GM10248 (cell line): ENCODE measurements at places on chromosomes 2 and 18.
A peak's percentile ranks its signal among the peaks of the same experiment; 100 is the strongest.

DNA sequence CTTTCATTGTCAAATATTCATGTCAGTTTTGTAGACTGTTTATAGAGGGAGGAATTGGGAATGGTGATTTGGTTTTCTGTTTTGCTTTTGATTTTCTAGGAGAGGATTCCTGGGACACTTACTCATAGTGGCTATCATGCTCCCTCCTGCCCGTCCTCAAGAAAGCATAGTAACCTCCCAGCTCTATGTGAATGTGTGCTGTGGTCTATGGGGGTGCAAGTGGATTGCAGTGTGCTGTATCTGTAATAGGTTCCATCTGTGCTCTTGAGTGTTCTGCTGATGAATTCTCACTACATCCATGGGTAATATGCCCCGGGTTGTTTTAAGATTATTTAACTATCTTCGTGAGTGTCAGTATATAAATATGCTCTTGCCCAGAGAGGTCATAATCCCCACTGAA lies 811.3 kb downstream of the CNTNAP5 start:
- no peak for DNase-seq

DNA sequence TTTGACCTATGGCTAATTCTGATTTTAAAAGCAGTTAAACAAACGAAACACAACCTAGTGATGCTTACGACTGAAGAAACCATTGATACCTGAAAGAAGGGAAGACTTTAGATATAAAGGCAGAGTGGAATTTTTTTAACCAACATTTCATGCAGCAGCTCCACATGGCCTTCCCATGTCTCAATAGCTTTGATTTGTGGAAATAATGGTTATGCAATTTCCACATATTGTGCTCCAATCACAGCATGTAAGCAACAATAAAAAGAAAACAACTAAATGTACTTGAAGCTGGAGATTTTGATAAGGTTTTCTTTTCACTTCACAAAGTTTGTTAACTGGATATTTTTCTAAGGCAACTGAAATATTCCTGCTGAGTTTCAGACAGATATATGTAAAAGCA lies 82.0 kb upstream of the SLC39A10 start:
- DNase-seq: no peak

DNA sequence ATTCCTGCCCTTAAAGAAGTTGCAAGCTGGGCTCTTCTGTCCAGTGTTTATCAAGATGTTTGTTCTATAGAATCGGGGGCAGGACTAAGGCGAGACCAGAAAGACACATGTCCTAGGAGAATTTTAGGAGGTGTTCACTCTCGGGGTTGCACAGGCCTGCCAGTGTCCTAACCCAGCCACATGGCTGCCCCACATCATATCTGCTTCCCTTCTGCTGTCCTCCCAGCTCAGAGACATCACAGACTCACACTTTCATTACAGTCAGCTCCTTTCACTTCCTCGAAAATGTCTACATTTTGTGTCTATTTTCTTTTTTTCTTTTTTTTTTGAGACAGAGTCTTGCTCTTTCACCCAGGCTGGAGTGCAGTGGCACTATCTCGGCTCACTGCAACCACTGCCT lies 10.7 kb upstream of the MRO start:
- peak; percentile 48 for DNase-seq

- no peak for DNase-seq
Observed at GRCh38 chr2:925309-925708, 25.3 kb upstream of the SNTG2 start.

DNA sequence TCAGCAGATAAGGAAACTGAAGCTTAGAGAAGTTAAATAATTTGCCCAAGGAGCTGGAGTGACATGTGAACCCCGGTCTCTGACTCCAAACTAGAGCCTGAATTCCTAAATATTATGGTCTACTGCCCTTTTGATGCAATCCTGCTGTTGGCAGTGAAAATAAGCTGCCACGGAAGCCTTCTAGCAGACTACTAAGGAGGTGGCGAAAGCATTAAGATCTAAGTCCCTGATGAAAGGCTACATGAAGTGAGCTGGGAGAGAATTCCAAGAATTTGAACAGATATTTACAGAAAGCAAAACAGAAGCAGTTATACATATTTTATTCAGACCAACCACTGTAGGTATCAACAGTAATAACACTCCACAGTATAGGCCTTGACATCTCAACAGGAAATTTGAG lies 28.1 kb downstream of the TRMT61B start:
- DNase-seq: no peak

GRCh38 chr2:217988014-217988839 lies 14.6 kb downstream of the TNS1 start:
- DNase-seq: peak; percentile 83

GRCh38 chr2:71611247-71611646 lies 157.9 kb downstream of the DYSF start:
- DNase-seq: no peak

- DNase-seq: peak; percentile 67
Observed at GRCh38 chr2:38465789-38466127, 88.7 kb upstream of the ATL2 start.

DNA sequence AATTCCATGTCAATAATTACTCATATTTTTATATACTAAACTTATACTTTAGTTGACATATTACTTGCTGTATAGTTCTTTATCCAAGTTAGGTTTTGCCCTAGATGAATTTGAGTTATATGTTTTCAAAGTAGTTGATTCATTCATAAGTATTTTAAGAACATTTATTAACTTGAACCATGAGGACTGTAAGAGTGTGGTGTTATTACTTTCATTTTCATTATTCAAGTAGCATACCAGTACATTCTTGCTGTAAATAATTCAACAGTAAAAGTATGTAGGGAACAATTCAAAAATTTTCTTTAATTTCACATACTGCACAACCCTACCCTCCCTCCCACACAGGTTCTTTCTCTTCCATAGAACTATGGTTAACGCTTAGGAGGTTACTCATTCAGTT lies 75.4 kb downstream of the ANKRD12 start:
- DNase-seq: no peak

DNA sequence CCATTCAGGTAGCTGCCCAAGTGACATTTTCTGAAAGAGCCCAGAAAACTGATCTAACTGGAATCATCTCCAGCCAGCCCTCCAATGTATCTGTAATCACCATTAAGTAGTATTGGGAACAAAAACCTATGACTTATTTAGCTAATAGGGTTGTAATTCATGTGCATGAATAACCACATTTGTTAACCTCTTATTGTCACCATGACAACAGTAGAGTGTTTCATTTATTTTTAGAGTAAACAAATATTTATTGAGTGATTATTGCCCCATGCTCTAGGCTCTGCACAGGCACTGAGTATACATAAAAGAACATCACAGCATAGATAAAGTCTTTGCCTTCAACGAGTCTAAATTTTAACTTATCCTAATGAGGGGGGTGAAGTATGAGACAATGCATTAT lies 265.4 kb upstream of the UBE2E3 start:
- no peak for DNase-seq

GRCh38 chr2:40341198-40341597 lies 110.7 kb downstream of the SLC8A1 start:
- no peak for DNase-seq

DNA sequence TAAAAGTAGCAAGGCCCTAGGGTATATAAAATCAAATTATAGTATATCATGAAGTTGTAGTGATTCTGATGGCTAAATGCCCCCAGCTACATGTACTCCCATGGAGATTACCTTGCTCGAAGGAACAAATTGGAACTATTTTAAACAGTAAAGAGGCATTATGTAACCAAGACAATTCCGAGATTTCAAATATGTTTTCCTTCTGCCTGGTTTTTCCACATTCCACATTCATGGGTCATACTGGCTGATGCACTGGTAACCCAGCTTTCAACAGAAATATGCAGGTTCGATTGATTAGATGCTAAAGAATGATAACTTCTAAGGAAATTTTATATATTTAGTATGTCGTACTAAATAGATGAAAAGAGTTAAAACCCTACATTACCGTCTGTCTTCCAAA lies 62.3 kb upstream of the MGAT4A start:
- no peak for DNase-seq

DNA sequence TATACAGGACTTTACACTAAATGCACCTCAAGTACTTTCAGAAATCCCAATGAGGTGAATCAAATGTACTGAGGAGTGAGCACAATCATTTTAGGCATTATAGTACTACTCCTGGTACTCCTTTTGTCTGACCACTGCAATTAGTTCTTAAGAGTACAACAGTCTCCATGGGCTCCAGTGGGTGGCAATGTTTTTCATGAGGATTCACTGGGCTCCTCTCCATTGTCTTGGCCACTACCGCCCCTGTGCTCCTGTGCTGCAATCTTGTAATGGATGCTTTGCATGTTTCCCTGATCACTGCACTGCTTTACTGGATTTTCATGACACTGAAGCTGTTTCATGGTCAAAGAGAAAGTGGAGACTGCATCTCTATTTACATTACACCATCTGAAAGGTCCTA lies 268.5 kb upstream of the ZSWIM2 start:
- DNase-seq: no peak

DNA sequence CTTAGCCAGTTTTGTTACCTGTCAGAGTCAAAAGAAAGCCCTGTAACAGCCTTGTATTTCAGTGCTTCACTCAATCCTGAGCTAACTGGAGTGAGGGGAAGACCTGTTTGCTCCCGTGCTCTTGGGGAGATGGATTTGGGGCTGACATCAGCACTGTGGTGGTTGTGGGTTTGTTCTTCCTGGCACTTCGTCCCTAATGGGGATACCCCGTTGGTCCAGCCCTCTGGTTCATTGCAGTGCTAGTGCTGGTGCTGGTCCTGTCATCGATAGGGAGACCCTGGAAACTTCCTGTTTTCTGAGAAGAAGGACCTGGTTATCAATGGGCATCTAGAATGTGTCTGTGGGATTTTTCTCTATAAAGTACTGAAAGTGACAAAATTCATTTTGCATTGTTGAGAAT lies 205.4 kb downstream of the ZNF407 start:
- DNase-seq: no peak

DNA sequence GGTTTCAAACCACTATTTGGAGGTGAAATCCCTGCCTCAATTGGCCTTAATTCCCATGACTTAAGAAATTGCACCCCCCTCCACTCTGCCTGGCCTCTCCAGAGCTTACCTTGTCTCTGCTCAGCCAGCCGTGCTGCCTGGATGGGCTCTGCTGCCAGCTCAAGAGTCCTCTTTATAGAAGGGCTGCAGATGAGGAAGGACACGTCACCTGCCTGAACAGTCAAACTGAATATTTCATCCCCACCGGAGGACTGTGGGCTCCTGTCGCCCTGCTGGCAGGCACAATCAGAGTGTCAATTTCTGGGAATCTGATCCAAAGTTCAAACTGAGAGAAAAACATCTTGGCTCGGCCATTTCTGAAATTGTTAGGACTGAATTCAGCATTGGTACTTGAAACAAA lies at the start of gene OTOS:
OTOS (minus strand) TSS at position 148 of the 400 bp plus-strand sequence. CDS start 332 bp downstream, outside the sequence.
- no peak for DNase-seq

DNA sequence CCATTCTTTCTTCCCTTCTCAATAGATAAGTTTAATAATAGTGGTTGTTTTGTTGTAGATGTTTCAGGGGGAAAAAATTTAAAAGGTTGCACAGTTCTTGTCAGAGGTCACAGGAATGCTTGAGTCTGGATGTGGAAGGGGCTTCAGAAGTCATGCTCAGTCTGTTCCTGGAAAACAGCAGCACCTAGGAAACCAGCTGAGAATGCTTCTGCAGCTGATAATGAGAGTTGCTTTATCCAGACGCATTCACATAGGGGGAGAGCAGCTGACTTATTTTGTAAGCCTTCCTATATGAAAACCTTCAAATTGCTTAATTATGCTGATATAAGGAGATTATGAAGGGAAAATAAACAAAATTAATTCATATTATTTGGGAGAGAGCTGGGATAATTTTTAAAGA lies 235.5 kb downstream of the GULP1 start:
- DNase-seq: no peak

DNA sequence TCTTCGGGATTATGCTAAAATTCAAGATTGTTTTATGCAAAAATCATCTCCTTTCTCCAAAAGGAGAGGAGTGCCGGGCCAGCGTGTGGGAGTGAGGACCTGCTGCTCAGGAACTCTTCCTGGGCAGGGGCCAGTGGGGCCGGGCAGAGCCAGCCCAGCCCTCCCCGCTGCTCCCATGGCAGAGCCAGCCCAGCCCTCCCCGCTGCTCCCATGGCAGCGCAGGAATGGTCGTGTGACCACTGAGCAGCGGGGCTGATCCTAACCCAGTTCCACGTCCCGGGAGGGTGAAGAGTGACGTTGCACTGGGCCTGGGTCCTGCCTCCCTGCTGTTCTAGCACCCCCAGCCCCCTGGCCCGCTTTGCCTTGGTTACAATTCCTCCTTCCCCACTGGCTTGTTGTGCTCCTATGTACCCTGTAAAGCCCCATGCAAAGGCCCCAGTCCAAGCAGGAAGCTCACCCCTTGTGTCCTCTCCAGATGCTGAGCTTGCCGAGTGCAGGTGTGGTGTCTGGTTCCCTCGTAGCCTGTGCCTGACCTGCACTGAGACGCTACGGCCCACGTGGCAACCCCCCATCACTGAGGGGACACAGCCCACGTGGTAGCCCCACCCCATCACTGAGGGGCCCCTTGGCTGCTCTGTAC lies 11.4 kb upstream of the NEU4 start:
- peak; percentile 22 for DNase-seq

- DNase-seq: no peak
Observed at GRCh38 chr18:12943215-12943614, 4.6 kb upstream of the SEH1L start.

- DNase-seq: no peak
Observed at GRCh38 chr2:85436836-85437487, 18.4 kb downstream of the SH2D6 start.

- no peak for DNase-seq
Observed at GRCh38 chr2:130823171-130823885, 13.4 kb upstream of the ARHGEF4 start.

GRCh38 chr2:8080063-8080462 lies 601.8 kb upstream of the ID2 start:
- DNase-seq: no peak
